ENCODE measurements at places on chromosomes 4 and X. TPM values are rescaled to one million over a fixed set of nuclear protein-coding genes. Genes with fewer than 3 reads are reported as not detected.

The FAM9C gene
- total RNA-seq: not detected

The PARM1 gene
- 19.8 TPM for total RNA-seq

The RBPJ gene
- total RNA-seq: 65.1 TPM

The HS3ST1 gene
- 2.0 TPM for total RNA-seq

The RASGEF1B gene
- total RNA-seq: 10.5 TPM

The ITM2A gene
- total RNA-seq: 30.0 TPM

The SOWAHD gene
- total RNA-seq: not detected

The MGAT4D gene
- not detected for total RNA-seq

The MMGT1 gene
- 43.7 TPM for total RNA-seq

DNA sequence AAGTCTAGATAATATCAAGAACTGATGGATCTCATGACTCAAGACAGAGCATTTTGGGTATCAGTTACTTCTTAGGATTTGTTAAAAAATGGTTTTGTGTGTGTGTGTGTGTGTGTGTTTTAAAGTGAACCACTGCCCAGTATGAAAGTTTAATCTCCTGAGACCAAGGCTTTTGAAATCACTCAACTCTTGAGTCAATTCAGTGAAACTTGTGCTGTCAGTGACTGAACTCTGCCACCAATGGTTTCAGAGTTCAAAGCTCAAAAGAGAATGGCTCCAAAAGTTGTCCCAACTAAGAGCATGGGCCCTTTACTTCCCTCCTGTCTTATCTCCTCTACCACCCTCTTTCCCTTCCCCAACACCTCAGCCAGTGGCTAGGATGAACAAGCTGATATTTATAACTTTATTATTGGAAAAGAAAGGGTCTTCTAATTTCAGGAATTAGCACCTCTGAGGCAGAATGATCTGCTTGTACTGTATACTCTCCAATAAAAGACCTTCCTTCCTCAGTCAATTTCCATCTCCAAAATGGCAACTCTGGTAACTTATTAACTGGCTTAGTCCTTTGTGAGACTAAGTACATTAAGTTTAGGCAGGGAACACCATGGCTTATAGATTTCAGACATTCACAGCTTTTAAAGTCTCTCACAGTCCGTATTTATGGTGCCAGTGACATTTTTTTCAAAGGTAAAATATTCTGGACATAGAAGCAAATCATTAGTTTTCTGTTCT, 152.2 kb downstream of the REPS2 start:
- no peak for ATAC-seq

DNA sequence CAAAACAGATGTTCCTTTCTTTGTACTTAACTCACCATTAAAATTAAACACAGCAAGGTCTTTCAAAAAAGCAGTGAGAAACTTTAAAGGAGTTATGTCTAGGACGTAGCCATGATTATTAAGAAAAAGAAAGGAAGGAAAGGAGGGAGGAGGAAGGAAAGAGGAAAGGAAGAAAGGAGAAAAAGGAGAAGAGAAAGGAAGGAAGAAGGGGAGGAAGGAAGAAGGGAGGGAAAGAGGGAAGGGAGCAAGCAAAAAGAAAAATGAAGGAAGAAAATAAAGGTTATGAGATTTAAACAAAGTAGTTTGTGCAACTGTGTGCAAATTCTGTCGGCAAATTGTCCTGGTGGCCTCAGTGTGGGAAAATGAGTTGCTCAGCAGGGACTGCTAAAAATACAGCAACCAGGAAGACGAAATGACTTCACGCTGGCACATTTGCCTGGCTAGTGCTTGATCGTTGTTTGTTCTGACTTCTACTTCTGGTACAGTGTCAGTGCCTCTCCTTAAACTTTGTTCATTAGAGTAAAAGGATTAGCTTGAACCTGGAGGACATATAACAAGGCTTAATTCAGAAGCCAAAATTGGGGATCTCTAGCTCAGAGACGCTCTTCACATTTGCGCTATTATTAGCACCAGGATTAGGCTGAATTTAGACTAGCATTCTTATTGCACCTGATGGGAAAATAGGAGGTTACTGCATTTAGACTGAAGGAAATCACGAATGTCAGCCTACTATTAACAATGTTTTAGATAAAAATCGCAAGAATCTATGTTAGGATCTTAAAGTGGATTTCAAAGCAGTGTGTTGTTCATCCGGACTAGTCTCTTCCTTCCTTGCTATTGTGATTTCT, 81.2 kb downstream of the DCK start:
- ATAC-seq: no peak

- no peak for ATAC-seq
Observed at GRCh38 chrX:134743091-134743490, 84.8 kb upstream of the PLAC1 start.

DNA sequence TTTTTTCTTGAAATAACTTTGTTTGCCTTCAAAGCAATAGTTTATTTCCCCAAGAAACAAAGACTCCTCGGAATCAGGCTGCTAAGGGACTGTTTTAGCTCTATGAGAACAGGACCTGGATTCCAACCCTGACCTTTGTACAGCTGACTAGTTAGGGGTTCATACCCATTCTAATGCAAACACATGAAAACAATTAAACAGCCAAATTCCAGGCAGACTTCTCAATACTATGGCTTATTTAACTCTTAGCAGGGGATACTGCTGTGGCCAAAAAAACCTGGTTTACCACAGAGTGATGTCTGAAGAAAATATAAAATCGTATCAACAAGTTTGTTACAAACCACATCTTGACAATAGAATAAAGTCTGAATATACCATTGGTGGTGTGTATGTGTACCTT, 129.6 kb upstream of the INTU start:
- ATAC-seq: no peak

GRCh38 chrX:150544222-150544787, 24.1 kb upstream of the MTM1 start:
- no peak for ATAC-seq

DNA sequence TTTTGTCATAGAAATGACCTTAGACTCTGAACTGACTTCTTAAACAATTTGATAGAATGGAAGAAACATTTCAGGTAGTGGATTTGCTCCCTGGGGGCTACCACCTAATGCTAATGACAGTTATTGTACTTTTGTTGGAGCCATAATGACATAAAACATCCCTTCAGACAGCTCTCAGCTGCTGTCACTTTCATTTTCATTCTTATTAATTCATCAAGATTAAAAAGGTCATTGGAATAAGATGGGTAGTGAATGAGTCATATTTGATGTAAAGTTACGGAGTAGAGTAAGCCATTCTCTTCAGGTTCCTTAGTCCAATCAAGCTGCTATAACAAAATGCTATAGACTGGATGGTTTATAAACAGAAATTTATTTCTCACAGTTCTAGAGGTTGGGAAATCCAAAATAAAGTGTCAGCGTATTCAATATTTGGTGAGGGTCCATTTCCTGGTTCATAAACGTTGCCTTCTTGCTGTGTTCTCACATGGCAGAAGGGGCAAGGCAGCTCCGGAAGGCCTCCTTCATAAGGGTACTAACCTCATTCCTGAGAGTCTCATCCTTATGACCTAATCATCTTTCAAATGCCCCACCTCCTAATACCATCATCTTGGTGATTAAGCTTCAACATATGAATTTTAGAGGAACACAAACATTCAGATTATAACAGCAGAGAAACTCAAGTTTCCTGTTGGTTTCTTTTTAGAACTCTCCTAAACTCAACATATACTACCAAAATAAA, 268.5 kb downstream of the ARAP2 start:
- no peak for ATAC-seq

GRCh38 chr4:110484767-110485166, 8.8 kb downstream of the ENPEP start:
- peak; percentile 32 for ATAC-seq

DNA sequence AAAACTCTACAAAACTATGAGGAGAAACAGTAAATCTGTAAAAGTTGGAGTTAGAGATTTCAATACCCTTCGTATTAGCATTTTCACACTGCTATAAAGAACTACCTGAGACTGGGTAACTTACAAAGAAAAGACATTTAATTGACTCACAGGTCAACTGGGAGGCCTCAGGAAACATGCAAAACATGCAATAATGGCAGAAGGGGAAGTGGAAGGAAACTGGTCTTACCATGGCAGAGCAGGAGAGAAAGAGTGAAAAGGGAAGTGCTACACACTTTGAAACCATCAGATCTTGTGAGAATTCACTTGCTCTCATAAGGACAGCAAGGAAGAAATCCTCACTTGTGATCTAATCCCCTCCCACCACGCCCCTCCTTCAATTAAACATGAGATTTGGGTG, 949.9 kb downstream of the TECRL start:
- ATAC-seq: no peak

- ATAC-seq: no peak
Observed at GRCh38 chr4:120809518-120809917, 113.0 kb downstream of the PRDM5 start.

GRCh38 chrX:138775517-138775916, 64.0 kb upstream of the FGF13 start:
- no peak for ATAC-seq

GRCh38 chr4:70863099-70863790, 23.6 kb upstream of the GRSF1 start:
- ATAC-seq: no peak

- ATAC-seq: no peak
Observed at GRCh38 chr4:176794151-176794550, 1.4 kb upstream of the VEGFC start.

DNA sequence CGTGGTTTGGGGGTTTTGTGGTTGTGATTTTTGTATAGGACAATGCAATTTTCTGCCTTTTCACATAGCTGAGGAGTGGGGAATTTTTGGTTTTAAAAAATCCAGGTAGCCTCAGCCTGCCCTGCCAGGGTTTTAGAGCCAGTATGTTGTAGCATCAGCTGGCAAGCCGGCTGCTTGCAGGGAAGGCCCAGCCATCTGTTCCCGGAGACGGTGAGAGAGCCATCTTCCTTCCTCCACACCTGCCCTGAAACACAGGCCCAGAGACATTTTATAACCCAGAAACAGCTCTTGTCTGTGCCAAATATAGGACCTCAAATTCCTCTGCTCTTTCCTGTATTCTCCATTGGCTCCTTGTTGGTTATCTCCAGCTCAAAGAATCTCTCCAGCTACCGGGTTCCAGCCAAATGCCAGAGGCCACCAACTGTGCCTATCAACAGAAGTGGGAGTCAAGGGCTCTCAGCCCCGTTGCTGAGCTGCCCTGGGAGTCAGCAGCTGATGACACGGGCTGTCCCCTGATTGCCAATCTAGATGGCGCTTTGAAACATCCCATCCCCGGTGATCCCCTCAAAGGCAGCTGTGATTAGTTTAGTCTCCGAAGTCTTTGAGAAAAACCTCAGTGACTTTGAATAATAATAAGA, 595.2 kb downstream of the MID1IP1 start:
- ATAC-seq: no peak

GRCh38 chr4:8765084-8765483, 106.6 kb downstream of the HMX1 start:
- ATAC-seq: no peak

- ATAC-seq: no peak
Observed at GRCh38 chr4:78809928-78810835, 34.0 kb downstream of the BMP2K start.

DNA sequence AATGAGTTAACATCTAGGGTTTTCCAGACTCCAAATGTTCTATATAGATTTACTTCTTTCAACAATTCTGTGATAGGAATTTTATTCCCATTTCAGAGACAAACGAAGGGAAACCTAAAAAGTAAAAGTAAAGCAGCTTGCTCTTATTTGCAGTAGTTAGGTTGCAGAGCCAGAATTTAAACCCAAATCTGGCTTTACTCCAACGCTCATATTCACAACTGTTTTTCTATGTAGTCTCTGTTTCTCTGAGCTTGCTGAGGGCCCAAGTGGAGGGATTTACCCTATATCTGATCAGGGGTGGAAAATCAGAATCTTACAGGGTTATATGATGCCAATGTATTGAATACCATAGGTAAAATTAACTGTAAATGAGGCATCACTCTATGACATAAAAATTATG, 599.1 kb upstream of the GRIA3 start:
- ATAC-seq: no peak

DNA sequence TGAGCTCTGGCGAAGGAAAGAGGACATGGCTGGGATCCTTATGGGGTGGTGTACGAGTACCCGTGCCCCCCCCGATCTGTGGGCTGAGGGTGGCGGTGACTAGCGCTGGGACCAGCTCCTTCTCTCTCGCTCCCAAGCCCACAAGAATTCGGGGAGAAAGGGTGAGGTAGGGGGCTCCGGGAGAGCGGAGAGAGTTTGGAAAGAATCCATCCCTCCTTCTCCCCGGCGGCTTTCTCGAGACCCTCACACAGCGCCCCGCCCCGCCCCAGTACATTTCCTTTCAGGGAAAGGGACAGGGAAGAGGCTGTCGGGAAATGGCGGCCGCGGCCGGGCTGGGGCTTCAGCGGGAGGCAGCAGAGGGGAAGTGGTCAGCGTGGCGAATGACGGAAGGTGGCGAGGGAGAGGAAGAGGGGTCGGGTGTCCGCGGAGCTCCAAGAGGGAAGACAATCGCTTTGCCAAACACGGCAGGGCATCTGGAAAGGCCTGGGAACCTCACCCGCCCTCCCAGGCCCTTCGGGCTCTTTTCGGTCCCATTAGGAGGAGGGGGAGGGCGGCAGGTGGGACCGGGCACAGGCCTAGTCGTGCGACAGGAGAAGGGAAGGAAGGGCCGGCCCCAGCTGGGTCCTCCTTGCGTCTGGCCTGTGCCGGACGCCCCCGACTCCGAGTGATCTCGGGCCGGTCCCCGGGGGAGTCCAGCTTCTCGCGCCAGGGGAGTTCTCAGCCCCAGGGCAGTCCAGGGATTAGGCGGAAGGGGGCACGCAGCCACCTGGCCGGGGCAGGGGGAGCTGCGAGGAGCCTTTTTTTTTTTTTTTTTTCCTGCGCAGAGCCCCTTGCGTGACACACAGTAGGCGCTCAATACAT, 10.2 kb downstream of the HNRNPH2 start:
- ATAC-seq: peak; percentile 74
